NCI-H1417 (cell line): ENCODE measurements at places on chromosomes 11 and 22.

- DNase-seq, result no peak
These were observed 7.2 kb downstream of the SNAP29 start for GRCh38 chr22:20865875-20866445.

DNA sequence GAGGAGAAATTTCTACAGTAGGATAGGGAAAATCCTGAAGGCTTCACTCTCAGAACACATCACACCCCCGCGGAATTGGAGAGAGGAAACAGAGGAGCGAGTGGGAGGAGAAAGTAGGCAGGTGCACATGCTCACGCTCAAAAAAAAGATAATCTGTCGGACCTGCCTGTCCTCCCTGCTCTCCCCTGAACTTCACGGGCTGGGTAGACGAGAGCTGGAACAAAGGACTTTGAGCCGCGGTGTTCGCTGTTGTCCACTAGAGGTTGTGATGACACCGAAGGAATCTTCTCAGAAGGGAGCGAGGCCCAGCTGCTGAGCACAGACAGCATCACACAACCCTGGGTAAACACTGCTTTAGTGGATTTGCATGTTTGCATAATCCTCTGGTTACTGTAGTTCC, 5.0 kb downstream of the SEZ6L start:
- peak; percentile 25 for DNase-seq

DNA sequence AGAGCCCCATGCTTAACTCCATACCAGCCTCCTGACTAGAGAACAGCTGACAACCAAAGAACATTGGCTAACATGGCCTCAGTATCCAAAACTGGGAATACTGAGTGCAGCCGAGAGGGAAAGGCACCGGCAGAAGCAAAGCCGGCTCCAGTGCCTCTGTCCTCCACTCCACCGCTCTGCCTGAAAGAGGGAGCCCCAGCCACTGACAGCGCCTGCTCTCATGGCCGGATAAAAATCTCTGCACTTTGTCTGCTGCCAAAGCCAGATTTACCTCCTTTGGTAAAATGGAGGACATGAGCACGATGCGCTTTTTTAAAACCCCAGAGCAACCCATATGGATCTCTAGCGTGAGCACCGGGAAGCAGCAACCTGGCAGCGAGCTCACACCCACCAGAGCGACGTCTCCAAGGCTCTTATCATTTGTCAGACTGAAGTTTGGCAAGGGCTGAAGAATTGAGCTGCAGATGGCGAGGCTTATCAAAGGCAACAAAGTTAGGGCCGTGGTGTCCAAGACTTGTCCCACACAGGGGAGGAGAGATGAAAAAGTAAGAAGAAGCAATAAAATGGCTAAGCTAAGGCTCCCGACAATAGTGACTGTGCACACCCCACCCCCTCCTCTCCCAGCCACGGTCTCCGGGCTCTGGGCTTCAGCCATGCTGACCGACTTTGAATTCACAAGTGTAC, 71.4 kb downstream of the EFCAB6 start:
- DNase-seq, result no peak

GRCh38 chr11:330307-330693, 9.6 kb upstream of the IFITM3 start:
- no peak for DNase-seq

GRCh38 chr11:1171985-1172728, 14.4 kb downstream of the MUC5AC start:
- no peak for DNase-seq

DNA sequence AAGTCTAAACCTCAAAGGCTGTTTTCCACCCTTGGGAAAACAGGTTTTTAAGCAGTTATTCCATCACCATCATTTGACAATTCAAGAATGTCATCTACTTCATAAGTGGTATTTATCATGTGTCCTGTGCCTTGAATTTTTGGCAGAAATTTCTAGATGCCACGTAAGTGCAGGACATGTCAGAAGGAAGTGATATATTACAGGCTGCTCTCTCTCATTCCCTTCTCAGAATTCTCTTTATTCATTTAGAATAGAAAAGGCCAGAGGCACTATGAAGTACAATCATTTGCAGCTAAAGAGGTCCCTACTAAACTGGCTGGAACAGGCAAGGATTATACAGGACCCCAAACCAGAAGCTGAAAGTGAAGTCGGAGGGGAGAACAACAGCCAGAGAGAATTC, 11.9 kb downstream of the RBFOX2 start:
- DNase-seq, result no peak

DNA sequence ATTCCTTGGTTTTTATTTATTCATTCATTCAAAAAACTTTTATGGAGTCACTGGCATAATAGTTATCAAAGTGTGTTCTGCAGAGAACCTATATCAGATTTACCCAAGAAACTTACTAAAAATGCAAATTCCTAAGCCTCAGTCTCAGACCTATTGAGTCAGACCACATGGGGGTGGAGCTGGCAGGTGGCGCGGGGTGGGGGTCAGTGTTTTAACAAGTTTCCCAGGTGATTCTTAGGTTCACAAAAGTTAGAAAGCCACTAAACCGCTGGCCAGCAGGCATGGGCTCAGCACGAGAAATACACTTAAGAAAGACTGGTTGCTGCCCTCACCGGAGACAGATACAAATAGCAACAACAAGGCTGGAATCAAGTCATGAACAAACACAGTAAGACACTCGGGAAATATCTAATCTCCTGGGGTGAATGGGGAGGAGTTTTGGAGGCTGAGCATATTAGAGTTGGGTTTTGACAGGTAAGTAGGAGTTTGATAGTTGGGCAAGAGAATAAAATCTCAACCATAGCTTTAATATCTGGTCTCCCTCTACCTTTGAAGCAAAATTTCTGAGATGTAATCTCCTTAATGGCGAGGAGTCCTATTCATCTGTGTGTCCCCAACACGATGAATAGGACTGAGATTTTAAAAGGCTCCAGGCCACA, 167.5 kb upstream of the NECTIN1 start:
- no peak for DNase-seq

GRCh38 chr11:15911377-15912044, 444.8 kb downstream of the SOX6 start:
- peak; percentile 61 for DNase-seq

- DNase-seq, result peak; percentile 86
These were observed at the start of gene ENDOD1 for GRCh38 chr11:95089620-95090542. ENDOD1 (plus strand) TSS chr11:95089846; CDS start chr11:95089928, 82 bp downstream.

DNA sequence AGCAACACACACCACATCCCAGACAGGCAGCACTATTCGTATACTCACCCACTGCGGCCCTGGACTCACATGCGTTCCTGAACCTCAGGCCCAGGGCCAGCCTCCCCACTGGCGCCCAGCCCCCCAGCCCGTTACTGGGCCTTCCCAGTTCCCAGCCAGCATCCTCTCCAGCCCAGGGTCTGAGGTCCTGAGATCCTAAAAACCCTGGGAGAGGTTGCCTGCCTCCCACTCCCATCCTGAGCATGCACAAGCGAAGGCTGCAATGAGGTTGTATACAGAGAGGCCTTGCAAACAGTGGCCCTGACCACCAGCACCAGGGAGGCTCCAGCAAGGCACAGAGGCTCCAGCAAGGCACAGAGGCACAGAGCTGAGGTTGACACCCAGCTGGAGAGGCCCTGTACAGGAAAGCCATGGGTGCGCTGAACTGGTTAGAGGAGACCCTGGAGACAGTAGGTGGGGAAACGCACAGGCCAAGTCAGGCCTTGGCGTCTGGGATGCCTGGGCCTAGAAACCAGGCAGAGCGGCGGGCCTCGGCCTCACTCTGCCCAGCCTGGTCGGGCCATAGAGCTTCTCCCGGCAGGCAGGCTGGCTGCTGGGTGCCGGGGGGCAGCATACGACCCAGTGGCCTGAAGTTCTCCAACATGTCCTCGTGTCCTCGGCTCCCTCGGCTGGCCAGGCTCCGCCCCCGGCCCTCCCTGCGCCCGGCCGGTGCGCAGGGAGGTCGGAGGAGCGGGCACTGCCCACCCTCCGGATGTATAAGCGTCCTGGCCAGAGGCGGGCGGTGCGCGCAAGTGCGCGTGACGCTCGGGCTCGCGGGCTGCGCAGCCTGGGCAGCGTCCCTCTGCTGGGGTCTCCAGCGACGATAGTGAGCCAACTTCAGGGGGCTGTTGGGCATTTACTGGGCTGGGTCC, 2.3 kb upstream of the TBX1 start:
- DNase-seq, result no peak

- no peak for DNase-seq
These were observed 44.0 kb upstream of the CSNK2A3 start for GRCh38 chr11:11397036-11397415.

GRCh38 chr11:4704790-4705334, 278 bp downstream of the MMP26 start:
- peak; percentile 68 for DNase-seq

DNA sequence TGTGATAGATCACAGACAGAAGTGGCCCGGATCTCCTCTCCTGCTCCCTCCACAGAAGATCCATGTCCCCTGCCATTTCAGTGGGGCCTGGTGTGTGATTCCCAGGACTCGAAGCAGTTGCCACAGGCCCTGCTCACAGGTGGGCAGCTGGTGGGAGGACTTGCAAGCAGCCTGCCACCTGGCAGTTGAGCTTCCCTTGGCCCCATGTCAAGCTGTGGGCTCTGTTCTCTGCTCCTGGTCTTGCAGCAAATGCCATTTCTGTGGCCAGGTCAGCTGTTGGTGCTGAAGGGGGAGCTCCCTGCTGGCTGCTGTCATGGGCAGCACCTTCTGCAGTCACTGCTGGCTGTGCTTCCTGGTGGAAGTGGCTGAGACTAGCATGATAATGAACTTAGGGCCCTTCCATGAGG, 59.1 kb upstream of the SLC22A12 start:
- no peak for DNase-seq

DNA sequence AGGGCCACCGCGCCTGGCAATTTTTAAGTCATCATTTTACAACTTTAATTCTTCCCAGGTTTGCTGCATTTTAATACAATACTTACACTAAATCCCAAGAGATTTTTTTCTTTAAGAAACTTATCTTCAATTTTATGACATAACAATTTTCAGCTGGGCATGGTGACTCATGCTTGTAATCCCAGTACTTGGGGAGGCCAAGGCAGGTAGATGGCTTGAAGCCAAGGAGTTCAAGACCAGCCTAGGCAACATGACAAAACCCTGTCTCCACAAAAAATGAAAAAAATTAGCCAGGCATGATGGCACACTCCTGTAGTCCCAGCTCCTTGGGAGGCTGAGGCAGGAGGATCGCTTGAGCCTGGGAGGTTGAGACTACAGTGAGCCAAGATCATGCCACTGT, 38.8 kb downstream of the CLDN25 start:
- DNase-seq, result no peak

DNA sequence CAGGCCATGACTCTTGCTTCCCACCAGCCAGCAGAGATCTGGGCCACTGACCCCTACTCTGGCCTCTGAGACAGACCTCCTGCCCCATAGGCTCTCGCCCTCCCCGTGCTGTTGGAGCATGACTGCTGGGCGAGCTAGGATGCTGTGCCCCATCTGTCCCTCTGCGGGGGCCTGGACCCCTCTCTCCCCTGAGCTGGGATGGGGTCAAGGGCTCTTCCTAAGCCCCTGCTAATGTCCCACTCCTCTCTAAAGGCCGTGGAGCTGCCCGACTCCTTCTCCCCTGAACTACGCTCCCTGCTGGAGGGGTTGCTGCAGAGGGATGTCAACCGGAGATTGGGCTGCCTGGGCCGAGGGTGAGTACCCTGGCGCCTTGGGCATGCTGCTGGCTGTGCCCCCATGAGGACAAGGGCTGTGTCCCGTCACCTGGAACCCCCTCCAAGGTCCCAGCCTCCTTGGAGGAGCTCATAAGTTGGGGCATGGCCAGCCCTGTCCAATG, 6.2 kb upstream of the ANKRD13D start:
- DNase-seq, result no peak

DNA sequence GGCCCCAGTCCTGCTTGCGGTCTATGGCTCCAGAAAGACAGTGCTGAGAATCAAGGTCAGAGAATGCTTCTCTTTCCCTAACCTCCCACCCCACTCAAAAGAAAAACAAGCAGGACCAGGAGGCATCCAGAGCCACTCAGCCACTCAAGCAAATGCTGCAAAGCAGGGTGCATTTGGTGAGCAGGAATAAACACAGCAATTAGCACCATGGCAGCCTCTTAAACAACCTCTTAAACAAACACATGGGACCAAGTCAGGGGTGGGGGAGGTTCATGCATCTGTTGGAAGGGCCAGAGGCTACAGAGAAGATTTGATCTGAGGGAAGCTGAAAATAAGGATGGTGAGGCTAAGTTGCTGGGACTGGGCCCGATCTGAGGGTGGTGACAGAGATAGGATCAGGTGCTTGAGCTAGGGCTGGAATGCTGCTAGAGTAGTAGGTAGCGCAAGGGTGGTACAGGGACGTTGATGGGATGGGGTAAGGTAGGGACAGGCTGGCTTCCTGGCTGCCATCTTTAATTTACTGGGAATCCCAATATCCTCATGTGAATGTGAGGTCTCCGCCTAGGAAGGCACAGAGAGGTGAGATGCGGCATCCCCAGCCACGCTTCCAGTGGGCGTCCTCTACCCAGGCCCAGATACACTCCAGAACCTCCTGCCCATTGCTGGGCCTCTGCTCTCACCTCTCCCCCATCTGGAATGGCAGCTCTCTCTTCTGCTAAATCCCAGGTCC, 26.6 kb upstream of the LMO1 start:
- DNase-seq, result peak; percentile 89

DNA sequence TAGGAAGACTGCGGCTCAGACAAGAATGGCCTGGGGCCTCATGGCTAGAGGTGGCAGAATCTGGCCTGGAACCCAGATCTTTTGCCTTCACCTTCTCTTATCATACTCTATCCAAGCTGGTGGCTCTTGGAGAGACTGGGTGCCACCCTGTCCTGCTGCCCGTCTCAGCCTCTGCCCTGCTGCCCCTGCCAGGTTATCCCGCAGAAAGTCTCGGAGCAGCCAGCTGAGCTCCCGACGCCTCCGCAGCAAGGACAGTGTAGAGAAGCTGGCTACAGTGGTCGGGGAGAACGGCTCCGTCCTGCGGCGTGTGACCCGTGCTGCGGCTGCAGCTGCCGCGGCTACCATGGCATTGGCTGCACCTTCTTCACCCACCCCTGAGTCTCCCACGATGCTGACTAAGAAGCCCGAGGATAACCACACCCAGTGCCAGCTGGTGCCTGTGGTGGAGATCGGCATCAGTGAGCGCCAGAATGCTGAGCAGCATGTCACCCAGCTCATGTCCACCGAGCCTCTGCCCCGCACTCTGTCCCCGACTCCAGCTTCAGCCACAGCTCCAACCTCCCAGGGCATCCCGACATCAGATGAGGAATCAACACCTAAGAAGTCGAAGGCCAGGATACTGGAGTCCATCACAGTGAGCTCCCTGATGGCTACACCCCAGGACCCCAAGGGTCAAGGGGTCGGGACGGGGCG, 5.9 kb downstream of the INCENP start:
- DNase-seq, result no peak

DNA sequence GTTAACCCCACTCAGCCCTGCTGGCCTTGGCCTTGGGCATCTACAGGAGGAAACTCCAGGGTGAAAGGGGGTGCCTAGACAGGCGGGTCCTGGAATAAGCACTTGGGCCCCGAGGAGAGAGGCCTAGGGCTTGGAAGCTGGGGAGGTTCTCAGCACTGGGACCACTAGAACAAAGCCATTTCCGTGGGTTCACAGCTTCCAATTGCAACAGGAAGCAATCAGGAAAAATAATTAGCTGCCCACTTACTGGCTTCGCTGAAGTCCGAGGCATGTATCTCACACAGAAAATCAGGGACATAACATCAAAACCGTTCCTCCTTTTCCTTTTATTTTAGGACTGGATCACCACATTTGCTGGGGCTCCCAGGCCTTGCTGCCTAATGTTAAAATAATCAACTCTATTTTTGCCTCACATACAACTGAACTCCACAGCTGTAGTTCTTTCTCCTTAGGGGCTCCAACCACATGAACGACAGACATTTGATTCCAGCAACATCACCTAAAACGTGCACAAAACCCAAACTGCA, 161.1 kb upstream of the GRK3 start:
- DNase-seq, result no peak
